Stimulated activated CD8-positive, alpha-beta memory T cell treated with anti-CD3 and anti-CD28 coated beads, Interleukin-2, amount 100 ng/mL, for 1 hour (primary cell): ENCODE measurements at places on chromosomes 7 and 10.

DNA sequence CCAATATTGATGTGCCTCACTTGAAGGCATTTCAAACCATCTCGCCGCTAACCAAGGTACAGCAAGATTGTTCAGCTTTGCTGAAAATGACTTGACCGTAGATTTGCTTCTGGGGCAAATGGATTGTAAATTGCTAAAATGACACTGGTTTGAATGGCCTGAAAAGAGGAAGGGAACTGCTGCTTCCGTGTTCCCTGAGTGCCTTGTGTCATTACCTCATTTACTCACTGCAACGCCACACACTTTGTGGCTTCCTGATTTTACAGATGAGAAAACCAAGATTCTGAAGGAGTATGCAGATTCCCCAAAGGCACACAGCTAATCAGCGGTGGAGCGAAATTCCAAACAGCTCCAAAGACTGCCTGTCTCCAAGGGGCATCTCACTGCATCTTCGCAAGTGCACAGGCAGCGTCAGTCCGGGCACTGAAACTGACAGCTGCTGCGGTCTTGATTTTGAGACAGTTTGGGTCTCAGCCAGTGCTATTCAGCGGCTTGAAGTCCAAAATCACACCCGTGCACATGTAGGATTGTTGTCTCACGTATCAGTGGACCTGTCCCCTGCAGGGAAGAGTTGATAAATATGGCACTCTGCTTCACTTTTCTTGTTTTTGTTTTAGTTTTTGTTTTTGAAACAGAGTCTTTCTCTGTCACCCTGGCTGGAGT lies 290.9 kb downstream of the DPP6 start:
- no peak for DNase-seq

DNA sequence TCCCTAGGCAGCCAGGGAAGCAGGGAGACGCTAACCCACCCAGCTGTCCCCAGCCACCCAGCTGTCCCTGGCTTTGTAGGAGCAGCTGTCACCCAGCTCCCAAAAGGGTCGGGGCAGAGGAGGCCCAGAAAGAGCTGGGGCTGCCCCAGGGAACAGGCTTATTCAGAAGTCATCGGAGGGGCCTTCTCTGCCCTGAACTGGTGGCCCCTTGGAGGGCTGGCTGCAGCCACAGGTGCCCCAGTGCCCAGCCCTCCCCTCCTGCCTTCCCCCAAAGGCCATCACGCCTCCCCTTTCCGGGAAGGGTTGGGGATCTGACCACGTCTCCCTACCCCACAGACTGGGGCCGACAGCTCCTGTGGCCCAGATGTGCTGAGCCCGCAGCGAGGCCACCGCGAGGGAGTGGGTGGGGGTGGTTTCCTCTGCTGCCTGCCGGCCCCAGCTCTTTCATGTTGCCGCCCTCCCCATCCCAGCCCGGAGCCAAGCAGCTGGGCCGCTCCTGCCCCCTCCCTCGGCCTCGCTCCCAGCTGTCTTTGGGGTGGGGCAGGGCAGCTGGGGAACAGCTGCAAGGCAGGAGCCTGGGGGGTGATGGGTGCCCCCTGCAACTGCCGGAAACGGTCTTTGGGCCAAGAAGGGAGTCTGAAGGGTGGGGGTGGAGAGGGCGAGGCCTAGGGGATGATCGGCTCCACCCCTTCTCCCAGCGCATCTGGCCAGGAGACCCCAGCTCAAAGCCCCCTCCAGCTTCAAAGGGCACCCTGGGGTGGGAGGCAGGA lies 16.8 kb downstream of the TRIM8 start:
- DNase-seq = peak; percentile 21

- DNase-seq = no peak
Observed at GRCh38 chr7:149713731-149714068, 59.7 kb downstream of the ZNF467 start.

GRCh38 chr7:43695365-43695764 lies 34.0 kb downstream of the COA1 start:
- no peak for DNase-seq

GRCh38 chr7:29204491-29205272 lies 10.1 kb downstream of the CHN2 start:
- DNase-seq = no peak

GRCh38 chr7:142873281-142873784 lies 12.2 kb downstream of the TRPV6 start:
- no peak for DNase-seq

GRCh38 chr7:19663816-19664462 lies 44.9 kb downstream of the POLR1F start:
- DNase-seq = no peak

DNA sequence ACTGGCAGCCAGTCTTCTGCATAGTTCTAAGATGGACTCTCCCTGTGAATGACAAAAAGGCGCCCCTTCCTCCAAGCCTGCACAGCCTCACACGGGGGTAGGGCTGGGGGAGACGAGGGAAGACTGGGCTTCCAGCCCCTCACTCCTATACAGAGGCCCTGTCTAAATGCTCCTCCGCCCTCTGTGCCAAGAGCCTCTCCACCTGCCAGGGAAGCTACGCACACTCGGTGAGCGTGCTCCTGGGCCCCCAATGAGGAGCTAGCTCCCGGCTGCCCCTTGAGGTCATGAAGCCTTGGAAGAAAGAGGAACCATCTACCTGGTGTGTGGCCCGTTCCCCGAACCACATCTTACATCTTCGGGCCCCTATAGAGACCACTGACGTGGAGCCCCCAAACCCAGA lies 54.8 kb downstream of the CRTAC1 start:
- DNase-seq = no peak

DNA sequence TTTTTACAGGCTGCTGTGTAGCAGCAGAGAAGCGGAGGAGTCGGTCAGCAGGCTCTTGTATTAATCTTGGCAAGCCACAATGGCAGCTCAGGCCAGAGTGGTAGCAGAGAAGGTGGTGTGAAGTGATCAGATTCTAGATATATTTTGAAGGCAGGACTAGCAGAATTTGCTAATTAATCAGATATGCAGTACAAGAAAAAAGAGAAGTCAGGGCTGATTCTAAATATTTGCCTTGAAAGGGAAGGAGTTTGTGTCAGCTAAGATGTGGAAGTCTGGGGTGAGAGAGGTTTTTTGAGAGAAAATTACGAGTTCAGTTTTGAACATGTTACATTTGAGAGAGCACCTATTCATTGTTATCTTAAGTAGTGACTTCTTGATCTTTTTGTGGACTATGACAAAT lies 176.3 kb downstream of the WNT2 start:
- no peak for DNase-seq

GRCh38 chr7:135716677-135717238 lies 11.2 kb downstream of the SLC13A4 start:
- no peak for DNase-seq

DNA sequence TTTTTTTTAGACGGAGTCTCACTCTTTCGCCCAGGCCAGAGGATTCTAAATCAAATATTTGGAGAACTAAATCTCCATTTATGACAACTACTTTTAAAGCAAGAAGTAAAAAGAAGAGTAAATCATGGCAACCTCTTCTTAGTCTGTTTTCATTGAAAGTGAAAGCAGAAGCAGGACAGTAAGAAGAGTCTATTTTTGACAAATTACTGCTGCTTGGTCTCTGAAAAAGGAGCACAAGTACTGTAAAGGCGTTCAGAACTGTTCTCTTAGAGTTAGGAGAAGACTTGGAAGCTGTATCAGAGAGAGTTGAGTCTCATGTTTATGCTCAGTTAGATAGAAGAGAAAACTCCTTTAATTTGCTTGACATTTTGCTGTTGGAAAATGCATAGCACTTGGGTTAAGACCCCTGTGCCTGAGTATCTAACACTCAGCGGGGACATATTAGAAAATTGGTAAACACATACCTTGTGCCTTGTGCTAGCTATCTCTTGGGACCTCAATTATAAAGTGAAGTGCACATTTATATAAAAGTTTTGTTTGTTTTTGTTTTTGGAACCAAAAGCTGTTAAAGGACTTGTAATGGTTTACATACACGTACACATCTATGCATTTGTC lies 433.0 kb downstream of the ANKRD7 start:
- DNase-seq = no peak

DNA sequence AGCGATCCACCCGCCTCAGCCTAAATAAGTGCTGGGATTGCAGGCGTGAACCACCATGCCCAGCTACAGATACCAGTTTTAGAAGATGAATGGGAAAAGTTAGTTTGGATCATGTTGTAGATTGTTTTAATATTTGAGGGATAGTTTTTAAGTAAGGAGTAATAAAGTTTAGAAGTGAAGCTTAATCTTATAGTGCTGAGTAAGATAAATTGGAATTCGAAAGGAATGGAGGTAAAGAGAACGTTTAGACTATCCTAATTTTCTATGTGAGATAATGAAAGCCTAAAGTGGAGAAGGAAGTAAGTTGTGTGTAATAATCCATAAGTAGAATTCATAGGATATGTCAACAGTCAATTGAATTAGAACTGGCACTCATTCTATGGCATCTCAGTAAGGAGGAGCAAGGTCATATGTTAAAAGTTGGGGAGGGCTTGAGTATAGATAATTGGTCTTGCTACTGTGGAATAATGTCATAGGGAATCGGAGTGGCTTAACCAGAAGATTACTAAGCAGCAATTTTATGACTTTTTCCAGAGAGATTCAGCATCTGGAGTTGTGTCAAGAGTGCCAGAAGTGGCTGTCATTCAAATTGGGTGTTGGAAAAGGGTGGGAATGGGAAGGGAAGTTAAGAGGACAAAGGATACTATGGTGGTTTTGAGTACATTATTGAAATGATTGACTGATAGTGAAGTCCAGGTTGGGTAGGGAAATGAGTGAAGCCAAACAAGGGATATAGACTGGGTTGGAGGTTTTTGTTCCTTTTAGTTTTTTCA lies 12.1 kb downstream of the TAX1BP1 start:
- no peak for DNase-seq

DNA sequence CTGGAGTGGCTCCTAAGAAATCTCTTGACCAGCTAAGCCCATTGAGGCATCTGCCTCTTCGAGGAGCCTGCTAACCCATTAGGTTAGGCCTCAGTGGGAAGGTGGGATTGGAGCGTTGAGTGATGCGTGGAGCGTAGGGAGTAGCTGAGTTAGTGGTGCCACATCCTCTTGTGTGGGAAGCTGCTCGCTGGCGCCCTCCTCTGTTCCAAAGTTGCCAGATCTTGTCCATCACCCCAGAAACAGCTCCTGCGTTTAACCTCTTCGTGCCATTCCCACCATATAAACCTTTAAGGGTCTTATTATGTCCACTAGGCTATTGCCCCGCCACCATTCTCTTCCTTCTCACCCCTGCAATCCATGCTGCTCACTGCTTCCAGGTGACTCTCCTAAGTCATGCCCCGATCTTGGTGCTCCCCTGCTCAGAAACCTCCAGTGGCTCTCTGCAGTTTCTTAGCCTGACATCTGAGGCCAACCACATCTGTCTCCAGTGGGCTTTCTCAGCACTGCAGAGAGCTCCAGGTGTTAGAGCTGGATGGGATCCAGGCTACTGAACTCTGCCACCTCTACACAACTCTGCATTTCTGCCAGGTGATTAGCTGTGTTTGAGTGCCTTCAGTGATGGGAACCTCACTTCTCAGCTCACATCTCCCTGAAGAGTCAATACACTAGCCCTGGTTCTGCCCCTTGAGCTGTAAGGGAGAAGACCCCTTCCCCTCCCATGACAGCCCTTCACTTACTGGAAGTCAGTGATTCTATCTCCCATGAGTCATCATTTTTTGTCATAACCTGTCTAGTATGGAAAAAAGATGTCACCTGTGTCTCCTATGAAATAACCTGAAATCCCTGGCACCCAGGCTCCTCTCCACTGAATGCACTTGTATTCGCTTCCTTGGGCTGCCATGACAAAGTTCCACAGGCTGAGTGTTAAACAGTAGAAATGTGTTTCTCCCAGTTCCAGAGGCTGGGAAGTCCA lies 65.0 kb upstream of the FGFR2 start:
- DNase-seq = no peak

GRCh38 chr10:44011603-44011981 lies 362.9 kb upstream of the ZNF32 start:
- DNase-seq = no peak

DNA sequence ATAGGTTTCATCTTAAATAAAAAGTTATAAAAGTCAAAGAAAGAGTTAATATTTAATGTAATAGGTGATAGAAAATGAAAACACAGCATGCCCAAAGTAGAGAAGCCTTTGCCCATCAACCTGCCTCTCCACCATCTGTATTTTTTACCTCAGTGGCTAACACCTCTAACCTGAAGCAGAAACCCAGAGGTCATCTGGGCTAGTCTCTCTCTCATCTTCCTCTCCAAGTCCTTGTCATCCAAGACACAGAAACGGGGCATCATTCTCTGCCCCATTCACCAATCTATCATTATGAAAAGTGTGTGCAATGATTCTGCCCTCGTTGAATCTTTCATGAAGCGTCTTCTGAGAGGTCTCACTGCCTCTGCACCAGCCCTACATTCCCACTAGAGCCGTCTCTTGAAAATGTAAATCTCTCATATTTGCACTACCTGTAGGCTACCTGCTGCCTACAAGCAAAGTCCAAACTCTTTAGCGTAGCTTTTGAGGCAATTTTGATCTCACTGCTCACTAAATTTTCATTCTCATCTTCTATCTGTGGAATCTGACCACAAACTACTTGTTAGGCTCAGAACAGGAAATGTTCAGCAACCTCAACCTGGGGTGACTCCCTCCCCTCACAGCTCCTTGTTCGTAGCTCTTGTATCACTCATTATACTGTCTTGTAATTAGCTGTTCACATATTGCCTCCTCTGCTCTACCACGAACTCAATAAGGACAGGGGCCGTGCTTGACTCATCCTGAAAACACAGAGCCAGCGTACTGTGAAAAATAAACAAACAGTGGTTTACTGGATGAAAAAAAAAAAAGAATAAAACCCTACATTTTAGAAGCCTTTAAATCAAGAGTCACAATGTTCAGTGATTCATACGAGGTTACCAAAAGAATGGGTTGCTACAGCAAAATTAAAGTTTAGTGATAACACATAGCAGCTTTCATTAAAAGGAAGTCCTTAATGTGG lies 83.1 kb downstream of the CTNNA3 start:
- no peak for DNase-seq

GRCh38 chr10:61898435-61898778 lies 3.1 kb upstream of the ARID5B start:
- DNase-seq = no peak

GRCh38 chr10:49284356-49284755 lies 14.6 kb upstream of the C10orf71 start:
- no peak for DNase-seq

- DNase-seq = no peak
Observed at GRCh38 chr7:36423633-36424032, 34.0 kb downstream of the ANLN start.

GRCh38 chr7:84043661-84044191 lies 150.9 kb downstream of the SEMA3A start:
- no peak for DNase-seq

DNA sequence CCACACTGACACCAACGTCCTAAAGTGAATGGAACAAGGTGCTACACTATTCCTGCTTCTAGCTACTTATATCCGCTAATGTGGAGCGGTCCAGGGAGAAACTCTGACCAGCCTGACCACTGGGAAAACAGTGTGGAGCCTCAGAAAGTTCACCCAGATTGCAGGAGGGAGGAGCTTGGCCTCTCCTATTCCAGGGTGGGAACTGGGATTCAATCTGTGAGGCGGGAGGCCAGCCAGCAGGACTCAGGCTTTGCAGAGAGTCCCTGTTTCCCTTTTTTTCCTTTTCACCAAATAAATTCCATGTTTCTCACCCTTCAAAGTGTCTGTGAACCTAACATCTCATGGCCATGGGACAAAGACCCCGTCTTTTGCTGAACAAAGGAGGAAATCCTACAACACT lies 86.4 kb upstream of the SEMA3C start:
- DNase-seq = no peak
